CD4-positive, alpha-beta T cell treated with Interleukin-17A for 1 hour (primary cell): ENCODE measurements at places on chromosomes 12 and 14.

DNA sequence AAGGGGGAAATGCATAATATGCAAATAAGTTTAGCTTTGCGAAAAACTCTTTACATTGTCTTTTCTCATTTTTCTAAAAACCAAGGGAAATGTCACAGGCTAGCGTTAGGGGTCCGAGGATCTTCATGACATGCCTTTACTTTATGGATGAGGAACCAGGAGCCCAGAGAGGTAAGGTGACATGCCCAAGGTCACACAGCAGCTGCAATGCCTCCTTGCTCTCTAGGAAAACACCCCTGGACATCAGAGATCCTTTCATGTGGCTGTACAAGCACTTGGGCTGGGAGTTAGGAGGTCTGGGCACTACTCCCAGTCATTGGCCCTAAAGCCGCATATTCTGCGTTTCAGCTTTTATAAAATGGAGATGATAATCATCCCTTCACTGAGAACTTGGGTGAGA is 741 bp downstream of the PROX2 start:
- no peak for DNase-seq

DNA sequence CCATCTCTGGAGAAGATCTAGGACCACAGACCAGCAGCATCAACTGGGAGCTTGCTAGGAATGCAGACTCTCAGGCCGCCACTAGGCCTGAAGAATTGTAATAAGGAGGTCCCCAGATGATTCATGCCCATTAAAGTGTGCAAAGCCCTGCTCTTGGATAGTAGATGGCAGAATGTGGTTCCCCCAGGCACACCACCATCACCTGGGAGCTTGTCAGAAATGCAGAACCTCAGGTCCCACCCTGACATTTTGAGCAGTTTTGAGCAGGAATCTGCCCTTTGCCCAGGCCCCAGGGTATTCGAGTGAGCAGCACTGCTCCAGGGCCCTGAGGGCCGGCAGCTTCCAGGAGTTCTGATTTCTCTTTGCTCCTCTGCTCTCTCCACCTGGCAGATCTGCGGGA is 64.9 kb downstream of the TSPAN11 start:
- DNase-seq: no peak

DNA sequence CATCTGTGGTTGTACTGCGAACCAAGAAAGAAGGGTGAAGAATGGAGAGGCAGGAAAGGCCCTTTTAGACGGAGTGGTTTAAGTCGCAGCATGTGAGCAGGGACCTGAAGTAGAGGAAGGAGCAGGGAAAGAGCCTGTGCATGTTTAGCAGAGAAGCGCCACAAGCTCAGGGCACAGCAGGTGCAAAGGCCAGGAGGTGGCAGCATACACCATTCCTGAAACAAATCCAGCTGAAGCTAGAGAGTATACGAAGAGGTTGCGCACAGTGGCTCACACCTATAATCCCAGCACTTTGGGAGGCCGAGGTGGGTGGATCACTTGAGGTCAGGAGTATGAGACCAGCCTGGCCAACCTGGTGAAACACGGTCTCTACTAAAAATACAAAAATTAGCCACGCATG is 49.9 kb downstream of the HELB start:
- DNase-seq: no peak

- no peak for DNase-seq
Measured at GRCh38 chr14:104005489-104005888, 63.2 kb upstream of the RD3L start.

DNA sequence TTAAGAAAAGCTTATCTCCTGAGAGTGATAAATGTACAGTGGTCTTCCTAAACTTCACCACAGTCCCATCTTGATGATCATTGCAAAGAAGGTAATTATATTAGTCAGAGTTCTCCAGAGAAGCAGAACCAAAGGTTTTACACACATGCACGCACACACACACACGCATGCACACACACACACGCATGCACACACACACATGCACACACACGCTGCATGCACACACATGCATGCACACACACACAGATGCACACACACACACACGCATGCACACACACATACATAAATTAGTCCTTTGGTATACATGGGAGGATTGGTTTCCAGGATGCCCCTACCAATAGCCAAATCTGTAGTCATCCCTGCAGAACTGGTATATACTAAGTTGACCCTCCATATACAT is 580 bp downstream of the OR4E2 start:
- DNase-seq: no peak

DNA sequence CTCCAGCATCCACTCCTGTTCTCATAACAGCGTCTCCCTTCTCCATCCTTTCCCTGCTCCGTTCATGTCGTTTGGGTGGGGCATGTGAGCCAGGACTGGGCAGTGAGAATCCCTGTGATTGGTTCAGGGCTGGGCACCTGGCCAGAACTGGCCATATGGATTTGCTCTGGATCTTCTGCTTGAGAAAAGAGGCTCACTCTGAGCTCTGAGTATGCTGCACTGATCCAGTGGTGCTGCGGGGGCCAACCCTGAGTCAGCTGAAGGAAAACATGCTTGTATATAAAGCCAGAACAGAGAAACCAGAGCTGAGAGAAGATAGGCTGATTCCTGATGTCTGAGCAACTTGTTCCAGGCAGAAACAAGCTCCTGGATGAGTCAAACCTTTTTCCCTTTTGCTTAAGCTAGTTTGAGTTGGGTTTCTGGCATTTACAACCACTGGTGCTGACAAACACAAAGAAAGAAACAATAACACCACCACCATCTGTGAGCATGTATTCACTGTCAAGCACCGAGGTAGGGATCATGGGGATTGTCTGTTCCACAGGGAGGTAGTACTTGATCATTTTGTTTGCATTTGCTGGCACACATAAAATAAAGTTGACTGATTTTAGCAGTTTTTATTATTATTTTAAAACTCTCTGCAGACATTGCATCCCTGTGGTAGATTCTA is 14.0 kb upstream of the HPD start:
- no peak for DNase-seq

DNA sequence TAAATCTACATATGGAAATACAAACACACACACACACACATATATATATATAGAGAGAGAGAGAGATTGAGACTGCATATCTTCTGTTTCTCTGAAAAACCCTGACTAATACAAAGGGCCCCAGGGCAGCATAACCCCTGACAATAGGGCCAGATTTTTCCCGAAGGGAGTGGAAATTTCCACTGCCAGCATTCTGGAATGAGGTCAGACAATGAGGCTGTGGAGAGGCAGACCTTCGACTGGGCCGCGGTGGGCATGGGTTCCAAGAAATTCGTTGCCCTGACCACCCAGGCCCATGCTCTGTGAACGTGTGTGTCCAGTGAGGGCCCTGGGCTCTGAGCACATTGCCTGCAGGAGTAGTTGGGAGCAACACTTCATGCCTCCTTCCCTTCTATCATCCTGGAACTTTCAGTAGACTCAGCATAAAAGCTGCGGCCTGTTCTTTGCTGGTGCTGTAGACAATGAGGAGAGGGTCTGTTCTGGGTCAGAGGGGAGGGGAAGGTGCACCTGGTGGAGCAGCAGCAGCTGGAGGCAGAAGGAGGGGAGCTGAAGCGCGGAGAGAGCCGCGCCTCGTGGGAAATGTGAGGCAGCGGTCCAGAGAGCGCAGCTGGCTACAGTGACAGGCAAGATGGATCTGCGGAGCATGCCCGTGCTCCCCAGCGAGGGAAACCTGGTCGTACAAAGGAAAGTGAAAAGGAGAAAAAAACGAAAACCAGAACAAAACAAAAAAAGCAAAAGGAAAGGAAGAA is 25.6 kb upstream of the CCDC60 start:
- DNase-seq: no peak

GRCh38 chr12:113137861-113138783 is 2.6 kb upstream of the RASAL1 start:
- no peak for DNase-seq

DNA sequence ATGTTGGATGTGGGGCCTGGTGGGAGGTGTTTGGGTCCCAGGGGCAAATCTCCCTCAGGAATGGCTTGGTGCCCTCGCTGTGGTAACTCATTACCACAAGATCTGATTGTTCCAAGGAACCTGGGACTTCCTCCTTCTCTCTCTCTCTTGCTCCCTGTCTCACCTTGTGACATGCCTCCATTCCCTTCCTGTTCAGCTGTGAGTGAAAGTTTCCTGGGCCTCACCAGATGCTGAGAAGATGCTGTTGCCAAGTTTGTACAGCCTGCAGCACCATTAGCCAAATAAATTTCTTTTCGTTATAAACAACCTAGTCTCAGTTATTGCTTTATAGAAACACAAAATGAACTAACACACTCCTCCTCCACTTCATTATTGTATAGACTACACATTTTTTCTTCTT is 759.8 kb upstream of the MDGA2 start:
- no peak for DNase-seq

GRCh38 chr12:56596815-56597214 is 33.3 kb downstream of the BAZ2A start:
- no peak for DNase-seq

DNA sequence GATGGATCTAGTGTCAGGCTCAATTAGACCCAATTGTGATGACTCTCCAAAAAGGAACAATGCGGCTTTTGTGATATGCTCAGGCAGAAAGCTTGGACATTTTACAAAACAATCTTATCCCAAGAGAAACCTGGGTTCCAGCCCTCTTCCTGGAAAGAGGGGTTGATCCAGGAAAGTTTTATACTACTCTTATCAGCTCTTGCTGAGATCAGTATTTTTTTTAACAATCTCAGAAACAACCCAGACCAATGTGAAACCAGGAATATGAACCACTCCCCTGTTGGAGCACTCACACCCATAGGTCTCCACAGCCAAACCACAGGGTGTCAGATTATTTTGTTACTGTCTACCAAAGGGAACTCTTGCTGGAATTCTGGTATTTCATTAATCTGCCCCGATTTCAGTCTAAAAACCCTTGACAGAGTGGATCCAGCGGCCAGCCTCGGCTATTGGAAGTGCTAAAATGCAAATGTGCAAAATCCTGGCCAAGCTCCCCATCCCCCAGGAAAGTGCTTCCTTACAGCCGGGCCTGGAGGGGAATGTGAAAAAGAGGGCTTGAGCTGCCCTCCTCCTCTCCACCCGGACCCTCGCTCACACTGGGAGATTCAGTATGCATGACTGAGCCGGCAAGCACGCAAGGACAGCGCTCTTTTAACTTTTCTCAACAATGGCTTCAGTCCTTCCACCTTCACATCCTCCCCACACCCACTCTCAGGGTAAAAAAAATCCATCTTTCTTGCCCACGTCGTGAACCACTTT is 4.0 kb downstream of the FBXL14 start:
- DNase-seq: no peak

GRCh38 chr12:116236148-116236731 is 41.3 kb downstream of the MED13L start:
- DNase-seq: peak; percentile 66

GRCh38 chr14:26499546-26499945 is 98.3 kb downstream of the NOVA1 start:
- DNase-seq: no peak

DNA sequence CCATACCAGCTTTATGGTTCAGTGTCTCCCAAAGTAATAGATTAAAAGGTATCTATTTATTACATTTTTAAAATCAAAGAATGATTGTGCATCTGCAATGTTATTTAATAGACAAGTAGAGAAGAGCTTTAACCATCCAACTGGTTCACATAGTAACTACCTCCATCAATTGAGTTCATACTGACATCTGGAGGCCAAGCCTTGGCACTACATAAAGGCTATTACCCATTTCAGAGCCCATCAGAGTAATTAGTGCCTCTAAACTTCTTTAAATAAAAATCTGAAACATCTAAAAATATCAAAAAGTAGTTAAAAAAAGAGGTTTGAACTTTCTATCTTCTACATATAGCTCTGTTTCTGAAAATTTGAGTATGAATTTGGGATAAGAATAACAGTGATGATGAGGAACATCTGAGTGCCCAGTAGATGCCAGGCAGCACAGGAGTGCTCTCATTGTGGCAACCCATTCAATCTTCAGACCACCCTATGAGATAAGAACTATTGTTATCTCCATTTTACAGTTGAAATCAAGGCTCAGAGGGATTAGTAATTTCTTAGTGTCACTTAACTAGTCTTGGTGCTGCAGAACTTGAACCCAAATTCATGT is 132.9 kb upstream of the DAAM1 start:
- DNase-seq: peak; percentile 42

DNA sequence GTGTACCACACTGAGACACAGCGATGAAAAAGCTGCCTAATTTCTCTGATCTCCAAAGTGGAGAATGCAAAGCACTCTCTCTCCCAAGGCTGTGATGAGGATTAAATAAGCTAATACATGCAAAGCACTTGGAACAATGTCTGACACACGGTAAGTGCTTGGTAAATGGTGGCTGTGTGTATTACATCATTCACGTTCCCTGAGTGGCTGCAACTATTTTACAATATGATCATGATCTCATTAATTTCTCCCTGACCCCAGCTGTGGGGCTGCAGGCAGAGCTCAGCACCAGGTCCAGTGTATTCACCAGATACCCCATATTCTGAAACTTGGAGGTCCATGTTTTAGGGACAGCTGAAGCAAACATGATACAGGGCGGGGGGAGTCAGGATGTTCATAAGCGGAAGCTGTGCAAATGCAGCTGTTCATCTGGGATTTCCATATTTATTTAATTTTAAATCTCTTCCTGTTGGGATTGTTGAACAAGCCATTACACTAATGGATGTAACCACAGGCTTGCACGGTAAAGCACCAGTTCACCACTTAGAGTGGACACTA is 106.4 kb downstream of the CCDC60 start:
- DNase-seq: no peak

- DNase-seq: no peak
Measured at GRCh38 chr12:47023953-47024352, 55.5 kb upstream of the PCED1B start.

GRCh38 chr14:75519394-75519793 is 2.9 kb upstream of the BATF start:
- DNase-seq: no peak

DNA sequence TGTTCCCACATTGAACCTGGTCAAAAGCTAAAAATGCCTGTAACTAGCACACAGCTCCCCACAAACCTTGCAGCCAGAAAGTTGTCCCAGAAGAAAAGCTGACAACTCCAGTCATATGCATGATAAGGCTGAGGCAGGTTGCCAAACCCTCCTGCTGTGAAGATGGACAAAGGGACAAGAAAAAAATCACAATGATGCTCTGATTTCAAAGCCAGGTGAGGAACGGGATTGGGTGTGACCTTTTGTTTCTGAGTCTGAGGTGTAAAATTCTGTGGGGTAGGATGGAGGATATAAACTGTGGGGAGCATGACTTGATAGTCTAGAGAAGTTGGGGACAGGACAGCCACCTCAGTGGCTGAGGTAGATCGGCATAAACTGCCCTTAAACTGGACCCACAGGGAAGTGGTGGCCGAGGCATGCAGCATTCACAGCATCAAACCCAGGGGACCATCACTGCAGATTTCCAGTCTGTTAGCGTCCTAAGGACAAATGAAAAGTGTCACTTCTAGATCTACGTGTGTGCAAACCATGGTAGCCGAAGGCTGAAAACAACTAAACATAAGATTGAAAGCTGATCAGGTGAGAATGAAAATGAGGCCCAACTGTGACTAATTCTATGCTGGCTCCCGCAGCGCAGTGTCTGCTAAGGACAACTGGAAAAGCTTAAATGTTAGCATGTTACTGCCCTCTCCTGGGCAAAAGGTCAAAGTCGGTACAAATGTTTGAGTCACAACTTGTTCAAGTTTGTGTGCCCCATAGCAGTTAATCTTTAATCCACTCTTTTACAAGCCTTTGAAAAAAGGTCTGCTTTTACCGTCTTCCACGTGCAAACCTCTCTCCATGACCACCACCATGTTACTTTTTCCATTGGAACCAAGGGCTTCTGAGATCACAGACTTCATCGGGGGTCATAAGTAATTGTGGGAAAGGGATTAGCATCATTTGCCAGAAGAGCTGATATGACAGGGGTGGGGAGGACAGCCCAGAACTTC is 39.8 kb downstream of the GRIN2B start:
- DNase-seq: no peak
